ENCODE measurements at places on chromosomes 12 and 14.

DNA sequence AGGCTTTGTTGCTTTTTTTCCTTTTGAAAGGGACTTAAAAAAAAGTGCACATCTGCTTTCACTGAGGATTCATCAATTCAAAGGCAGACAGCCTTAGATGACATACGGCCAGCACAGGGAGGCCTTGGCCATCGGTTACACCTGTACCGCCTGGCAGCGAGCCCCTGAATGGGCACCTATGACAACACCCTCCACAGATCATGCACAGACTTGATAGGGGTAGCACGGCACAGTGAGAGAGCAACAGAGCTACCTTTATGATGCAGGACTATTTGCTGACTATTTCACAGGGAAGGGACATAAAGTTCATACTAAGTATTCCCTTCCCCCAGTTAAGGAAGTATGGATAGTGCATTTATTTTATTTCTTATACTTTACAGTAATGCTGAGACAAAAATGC is 137.9 kb upstream of the ARID2 start:
- no peak for DNase-seq

GRCh38 chr12:110338754-110339153 is 57.7 kb downstream of the ATP2A2 start:
- peak; percentile 33 for DNase-seq

GRCh38 chr12:57576613-57577160 is 14.3 kb upstream of the PIP4K2C start:
- DNase-seq: no peak

- DNase-seq: no peak
Observed at GRCh38 chr12:61111218-61111617, 1149.0 kb upstream of the USP15 start.

- DNase-seq: no peak
Observed at GRCh38 chr12:74563927-74564326, 26.3 kb downstream of the ATXN7L3B start.

DNA sequence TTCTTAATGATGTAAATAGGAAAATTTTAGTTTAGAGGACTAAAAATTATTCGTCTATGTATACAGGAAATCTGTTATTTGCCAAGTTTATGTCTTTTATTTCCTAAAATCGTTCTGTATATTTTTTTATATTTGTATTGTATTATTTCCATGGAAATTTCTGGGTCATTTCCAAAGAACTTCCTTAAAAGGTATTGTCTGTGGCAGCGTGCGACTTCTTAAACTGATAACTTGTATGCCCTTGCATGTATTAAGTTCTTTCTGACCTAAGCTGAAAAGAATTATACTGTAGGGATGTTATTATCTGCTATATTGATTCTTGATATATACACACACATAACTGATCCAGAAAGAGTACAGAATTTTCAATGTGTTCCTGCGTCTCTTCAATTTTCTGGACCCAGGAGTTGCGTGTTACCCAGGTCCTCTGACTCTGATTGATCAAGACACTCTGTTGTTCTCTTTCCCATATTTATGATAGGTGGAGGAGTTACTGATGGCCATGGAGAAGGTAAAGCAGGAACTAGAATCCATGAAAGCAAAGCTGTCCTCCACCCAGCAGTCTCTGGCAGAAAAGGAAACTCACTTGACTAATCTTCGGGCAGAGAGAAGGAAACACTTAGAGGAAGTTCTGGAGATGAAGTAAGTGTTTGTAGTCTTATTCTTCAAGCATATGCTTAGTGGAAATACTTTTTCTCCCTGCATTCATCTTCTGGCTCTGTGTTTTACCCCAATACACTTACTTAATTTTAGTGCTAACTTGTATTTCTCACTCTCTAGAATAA is 298.5 kb downstream of the ERC1 start:
- no peak for DNase-seq

DNA sequence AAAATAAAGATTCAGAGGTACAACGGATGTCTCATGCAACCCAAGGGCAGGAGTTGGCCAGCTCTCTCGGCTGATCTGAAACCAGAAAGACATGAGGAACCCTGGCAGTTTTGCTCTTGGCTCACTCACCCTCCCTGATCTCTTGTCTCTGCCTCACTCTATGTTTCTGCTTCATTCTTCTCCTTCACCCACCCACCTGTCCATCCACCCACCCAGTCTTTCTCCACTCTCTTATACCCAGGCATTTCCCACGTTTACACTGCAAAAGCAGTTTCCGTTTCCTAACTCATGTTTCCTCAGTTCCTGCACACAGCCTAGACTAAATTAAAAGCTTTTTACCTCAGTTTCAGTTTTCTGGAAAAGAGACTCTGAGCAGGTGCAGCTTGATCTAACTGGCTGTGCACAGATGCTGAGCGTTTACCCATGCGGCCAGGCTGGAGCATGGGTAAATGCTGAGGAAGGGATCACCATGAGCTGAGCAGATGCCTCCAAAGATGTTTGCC is 157.6 kb downstream of the PRKCH start:
- no peak for DNase-seq

- no peak for DNase-seq
Observed at GRCh38 chr14:29536886-29537511, 390.6 kb downstream of the PRKD1 start.

GRCh38 chr14:80944861-80945617 is 3.5 kb upstream of the CEP128 start:
- DNase-seq: no peak

DNA sequence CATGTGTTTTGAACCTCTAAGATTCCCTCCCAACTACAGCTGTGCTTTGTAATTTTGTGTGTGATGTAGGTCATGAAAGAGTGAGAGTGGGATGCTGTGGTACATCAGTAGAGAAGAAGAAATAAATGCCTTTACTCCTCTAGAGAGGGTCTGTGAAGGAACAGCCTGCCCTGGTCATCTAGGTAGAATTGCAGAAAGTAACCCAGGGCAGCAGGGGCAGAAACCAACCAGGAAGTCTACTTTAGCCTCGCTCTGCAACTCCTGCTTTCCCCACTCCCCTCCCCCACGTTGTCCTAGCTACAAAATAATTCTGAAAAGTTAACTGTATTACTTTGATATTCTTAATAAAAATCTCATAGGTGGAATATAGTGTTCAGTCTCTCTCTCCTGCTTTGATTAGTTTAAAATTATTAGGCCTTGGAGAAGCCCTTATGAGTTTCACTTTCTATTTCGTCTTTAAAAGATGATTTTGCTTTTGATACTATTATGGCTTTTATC is 7.5 kb downstream of the TBK1 start:
- DNase-seq: peak; percentile 17

DNA sequence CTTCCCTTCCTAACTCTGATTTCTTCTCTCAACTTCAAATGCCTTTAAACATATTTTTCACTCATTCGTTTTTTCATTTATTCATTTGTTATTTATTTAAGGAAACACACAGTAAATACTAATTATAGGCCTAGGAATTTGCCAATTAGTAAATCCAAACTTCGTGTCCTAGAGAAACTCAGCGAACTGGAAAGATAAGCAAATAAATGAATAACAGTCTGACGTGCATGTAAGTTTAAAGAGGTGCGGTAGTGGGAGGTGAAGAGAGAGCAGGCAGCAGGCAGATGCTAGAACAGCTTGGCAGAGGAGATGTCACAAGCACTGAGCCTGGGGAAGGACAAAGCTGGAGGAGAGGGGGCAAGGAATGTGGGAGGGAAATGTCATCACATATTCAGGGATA is 228.2 kb downstream of the DPY19L2 start:
- DNase-seq: no peak

DNA sequence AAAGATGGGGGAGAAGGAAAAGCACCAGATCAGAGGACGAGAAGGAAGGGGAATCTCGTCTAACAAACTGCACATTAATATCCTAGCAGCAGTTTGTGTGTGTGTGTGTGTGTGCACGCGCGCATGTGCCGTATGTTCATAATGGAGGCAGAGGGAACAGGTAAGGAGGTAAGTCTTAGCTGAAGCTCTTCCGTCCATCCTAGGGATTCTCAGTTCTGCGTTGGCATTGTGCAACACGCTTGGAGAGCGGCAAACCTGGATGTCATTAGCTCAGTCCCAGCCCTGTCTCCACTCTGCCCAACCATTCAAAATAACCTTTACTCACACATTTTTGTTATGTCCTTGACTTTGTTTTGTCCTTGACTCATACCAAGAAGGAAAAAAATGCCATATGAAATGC is 1.6 kb upstream of the C1R start:
- DNase-seq: no peak

- no peak for DNase-seq
Observed at GRCh38 chr14:94970941-94971730, 186.2 kb downstream of the DICER1 start.

DNA sequence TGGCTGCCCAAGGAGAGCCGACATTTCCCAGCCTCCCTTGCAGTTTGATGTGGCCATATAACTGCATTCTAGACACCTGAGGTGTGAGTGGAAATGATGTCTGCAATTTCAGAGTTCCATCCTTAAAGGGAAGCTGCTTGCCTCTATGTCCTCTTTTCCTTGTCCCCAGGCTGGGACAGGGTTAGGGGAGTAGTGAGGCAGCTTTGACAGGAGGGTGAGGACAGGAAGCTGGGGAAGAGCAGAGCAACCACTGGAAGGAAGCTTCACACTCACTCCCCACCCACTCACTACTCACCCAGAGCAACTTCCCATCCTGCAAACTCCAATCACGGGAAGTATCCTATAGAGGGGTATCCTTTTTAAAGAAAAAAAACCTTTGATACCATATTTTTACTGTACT is 28.9 kb upstream of the LTA4H start:
- no peak for DNase-seq

DNA sequence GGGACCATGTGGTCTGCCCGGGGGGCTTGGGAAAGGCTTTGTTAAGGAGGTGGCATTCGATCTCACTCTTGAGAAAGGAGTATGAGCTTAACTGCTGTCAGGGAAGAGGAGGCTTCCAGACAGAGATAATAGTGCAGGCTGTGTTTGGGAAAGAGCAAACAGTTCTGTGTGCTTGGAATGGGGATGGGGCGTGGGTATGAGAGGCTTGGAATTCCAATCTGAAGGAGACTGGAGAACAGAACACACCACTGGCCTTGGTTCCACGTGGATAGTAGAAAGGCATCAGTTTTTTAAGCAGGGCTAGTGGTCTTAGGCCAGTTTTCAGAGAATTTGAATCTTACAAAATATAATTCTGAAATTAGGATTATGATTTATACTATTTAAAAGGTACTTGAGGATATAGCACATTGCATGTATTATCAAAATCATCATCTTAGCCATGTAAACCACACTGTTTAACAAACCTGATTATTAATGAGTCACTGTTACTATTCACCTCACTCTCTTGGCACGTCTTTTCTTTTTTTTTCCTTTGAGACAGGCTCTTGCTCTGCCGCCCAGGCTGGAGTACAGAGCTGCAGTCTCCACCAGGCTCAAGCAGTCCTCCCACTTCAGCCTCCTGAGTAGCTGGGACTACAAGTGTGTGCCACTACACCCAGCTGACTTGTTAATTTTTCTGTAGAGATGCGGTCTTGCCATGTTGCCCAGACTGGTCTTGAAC is 38.5 kb upstream of the KCNK13 start:
- DNase-seq: no peak
